Jurkat, Clone E6-1 (cell line): ENCODE measurements at places on chromosomes 12 and 14.
A peak's percentile ranks its signal among the peaks of the same experiment; 100 is the strongest.

DNA sequence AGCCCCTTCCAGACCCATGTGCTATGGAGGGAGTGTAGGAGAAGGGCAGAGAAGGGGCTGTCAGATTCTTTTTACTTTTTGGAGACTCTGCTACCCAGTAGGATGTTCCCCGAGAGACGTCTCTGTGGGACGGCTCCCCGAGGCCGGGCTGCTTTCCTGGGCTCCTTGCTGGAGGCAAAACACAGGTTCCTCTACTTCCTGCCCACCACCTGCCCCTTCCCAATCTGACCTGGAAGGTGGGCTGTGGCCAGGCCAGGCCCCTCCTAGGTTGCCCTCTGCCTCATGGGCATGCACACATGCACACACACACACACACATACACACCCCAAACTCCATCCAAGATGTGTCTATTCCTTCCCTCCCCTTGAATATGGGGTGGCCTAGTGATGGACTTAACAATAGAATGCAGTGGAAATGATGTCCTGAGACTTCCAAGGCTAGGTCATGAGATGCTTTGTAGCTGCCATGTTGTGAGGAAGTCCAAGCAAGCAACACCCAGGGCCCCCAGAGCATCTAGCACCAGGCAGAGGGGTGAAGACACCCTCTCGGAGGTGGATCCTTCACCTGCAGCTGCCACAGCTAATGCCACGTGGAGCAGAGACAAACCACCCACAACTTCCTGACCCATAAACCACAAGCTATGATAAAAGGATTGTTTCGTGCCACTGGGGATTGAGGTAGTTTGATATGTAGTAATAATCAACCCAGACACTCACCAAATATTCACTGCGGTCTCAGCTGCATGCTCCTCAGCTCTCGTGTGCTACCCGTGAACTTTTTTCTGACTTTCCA lies 1.6 kb upstream of the ASB2 start:
- DNase-seq: peak; percentile 95

- no peak for DNase-seq
Observed at GRCh38 chr14:67820428-67820971, 921 bp downstream of the RAD51B start.

DNA sequence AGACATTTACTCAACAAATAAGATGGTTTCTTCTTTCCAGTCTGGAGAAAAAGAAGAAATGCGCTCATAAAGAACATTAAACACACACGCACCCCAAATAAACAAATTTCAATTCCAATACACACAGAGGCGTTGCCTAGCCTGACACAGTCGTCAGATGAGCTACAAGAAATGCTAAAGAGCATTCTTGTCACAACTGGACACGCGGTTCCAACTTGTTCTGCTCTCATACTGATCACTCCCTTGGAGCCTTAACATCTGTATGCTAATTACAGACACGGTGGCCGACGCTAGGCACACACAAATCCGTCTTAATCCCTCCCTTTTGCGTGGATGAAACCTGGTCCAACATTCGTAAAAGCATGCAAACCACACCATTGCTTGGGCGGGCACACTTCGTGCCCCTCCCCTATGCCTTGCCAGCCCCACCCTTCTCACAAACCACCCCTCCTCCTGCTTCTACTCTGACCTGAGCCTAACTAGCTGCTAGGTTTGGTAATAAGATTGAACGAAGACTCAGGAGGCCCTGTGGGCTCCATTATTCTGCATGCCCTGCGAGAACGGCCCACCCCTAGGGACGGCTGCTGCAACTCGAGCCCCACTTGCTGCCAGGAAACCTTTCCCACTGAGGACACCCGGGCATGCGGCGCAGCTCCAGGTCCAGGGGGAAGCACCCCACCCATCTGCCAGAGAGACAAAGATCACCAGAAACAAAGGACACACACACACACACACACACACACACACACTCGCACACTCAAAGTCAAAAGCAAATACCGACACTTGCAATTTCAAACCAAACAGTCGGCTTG lies 1.2 kb downstream of the KCNK10 start:
- DNase-seq: no peak

DNA sequence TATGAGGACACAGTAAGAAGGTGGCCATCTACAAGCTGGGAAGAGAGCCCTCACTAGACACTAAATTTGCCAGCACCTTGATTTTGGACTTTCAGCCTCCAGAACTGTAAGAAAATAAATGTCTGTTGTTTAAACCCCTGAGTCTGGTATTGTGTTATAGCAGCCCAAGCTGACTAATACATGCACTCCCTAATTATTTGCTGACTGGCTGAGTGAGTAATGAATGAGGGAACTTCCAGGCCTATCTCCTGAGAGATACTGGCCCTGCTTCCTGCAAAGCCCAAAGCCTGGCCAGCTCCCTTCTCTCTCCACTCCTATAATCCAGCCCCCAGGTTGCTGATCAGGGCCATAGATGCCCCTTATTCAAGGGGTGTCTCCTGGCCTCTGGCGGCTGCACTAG lies 120.0 kb upstream of the NOS1 start:
- DNase-seq: no peak

DNA sequence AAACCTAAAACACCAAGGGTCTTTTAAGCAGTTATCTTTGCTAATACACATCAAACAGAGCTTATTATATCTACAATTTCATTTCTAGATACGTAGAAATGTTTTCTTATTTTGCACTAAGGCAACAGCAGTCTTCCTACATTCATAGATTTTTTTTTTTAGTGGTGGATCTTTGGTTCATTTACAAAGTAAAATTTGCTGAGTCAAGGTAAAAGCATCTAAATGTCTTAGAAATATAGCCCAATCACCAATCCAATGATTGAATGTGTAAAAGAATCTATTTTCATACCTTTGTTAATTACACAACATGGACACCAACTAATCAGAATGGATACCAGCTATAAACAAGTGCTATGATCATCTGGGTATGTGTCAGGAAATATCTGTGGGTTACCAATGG lies 272.2 kb upstream of the TMPO start:
- no peak for DNase-seq

DNA sequence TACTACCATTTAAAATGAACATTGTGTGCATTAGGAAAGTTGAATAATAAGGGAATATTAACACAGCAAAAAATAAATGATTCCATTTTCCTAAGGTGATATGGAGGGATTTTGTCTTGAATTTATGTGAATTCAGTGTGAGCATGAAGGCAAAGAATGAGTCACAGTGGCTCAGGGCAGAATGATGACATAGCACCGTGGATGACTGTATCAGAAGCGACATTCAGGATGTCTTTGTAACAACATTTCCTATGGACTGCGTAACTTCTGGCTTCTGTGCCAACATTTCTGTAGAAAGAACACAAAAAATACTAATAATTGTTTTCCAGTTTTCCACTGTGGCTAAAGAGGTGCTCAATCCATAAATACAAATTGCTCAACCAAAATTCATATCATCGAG lies 54.6 kb downstream of the TTC8 start:
- no peak for DNase-seq

DNA sequence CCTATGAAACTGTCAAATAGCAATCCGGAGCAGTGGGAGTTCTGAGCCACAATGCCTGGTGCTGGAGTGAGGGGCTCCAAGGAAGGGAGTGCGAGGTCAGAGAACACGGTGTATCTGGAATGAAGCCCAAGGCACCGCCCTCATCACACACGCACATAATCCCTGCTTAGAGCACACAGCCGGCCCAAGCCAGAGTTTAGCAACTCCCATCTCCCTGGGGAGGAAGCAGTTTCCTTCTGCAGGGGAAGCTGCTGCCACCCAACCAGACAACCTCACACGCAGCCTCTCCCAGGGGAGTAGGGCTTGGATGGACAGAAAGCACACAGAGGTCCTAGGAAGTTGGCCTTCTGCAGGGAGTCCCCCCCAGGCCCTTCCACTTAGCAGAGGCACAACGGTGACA lies 31.3 kb downstream of the ACTN1 start:
- no peak for DNase-seq

DNA sequence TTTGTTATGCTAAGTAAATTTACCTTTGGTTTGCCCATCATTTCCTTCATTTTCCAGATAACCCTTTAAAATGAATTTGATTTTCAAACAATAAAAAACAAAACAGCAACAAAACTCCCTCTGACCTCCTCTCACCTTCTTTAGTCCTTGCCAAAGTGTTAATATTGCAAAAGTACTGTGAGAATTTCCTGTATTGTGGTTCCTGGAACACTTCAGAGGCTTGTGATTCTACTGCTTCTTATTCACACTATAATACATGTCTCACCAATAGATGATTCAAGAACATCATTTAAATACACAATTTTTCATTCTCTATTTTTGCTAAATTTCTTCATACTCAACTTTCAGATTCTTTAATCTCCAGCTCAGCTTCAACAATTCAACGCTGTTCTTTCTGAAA lies at the start of gene KLRD1:
TSS of gene KLRD1 (plus strand) at position 241 of the 400 bp plus-strand sequence. CDS start 208 bp downstream, outside the sequence.
- DNase-seq: no peak

GRCh38 chr14:104559804-104560585 lies 19.6 kb upstream of the C14orf180 start:
- no peak for DNase-seq

- DNase-seq: no peak
Observed at GRCh38 chr12:92505254-92506231, 197.2 kb upstream of the PLEKHG7 start.

- DNase-seq: no peak
Observed at GRCh38 chr14:67187826-67188225, 1.4 kb upstream of the GARIN2 start.

DNA sequence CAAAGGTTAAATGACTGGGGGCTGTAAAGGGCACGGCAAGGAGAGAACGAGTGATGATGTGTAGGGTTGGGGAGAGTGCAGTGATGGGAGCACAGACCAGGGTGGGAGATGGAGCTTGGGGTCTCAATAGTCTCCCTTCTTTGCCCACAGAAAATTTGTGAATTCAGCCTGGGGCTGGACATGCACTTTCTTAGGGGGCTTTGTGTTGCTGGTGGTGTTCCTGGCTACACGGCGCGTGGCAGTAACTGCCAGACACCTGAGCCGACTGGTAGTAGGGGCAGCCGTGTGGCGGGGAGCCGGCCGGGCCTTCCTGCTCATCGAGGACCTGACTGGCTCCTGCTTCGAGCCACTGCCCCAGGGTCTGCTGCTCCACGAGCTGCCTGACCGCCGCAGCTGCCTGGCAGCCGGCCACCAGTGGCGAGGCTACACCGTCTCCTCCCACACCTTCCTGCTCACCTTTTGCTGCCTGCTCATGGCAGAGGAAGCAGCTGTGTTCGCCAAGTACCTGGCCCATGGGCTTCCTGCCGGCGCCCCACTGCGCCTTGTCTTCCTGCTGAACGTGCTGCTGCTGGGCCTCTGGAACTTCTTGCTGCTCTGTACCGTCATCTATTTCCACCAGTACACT lies 1.7 kb downstream of the FITM1 start:
- DNase-seq: no peak

DNA sequence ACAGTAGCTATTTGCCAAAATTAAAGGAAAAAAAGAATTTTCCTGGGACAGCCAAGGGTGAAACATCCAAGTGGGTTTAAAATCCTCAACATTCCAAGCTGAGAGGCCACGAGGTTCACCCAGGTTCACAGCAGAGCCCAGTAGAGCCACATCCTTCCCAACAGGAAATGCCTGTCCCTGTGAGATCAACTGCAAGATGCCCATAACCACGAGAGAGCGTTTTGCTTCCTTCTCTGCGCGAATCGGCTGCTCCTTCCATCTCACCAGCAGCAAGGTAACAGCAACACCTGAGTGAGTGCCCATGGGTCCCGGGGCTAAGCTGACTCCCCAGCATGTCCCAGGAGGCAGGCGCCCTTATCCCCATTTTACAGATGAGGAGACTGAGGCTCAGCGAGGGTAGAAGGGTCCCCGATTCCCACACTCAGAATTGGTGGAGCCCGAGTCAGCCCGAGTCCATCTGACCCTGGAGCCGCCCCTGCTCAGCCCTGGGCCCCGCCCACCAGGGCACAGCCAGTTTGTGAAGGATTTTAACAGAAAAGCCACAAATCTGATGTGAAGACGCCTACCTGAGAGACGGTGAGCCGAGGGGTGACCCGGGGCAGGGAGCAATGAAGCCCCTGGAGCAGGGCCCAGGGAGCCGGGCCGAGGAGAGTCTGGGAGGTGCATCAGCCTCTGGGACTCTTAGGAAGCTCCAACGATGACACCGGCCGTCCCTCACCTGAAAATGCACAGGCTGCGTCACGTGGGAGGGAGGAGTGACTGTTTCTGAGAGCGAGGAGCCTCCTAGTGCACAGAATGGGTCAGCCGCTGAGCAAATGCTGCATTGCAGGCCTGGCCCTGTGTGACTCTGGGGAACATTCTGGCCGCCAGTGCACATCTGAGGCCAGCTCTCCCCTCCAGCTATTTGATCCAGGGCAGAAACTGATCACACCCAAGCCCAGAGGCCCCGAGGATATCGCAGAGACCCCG lies 236.9 kb upstream of the SFSWAP start:
- no peak for DNase-seq

DNA sequence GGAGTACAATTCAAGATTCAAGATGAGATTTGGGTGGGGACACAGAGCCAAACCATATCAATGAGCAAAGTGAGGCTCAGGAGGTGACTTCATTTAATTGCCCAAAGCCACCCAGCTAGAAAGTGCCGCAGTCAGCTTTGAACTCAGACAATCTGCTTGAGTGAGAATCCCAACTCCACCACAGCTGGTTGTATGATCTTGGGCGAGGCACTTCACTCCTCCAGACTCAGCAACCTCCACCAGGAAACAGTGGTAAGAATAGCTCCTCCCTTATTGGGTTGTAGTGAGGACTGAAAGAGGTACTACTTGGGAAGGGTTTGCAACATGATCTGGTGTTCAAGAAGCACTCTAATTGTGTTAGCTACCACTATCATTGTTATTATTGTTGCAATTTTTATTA lies 129.2 kb upstream of the RFLNA start:
- DNase-seq: peak; percentile 60

- no peak for DNase-seq
Observed at GRCh38 chr14:55977392-55978150, 140.6 kb upstream of the PELI2 start.

DNA sequence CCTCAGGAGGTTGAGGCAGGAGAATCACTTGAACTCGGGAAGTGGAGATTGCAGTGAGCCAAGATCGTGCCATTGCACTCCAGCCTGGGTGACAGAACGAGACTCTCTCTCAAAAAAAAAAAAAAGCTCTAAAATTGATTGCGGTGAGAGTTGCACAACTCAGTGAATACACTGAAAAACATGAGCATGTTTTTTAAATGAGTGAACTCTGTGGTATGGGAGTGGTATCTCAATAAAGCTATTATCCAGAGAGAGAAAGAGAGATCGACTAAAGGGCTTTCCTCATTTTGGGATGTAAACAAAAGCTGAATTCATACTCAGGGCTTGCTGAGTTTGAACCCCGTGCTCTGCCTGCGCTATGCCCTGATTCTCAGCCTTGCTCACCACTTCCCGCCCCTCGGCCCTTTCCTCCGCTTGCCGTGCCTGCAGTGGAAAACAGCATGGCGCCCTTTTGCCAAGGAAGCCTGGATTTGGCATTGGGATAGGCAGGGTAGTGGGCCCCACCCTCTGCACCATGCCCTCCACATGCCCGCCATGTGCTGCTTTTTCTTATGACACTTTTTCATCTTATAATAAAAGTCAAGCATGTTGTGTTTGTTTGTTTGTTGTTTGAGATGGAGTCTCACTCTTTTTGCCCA lies 102.5 kb downstream of the LGMN start:
- no peak for DNase-seq

- no peak for DNase-seq
Observed at GRCh38 chr14:60647081-60647836, 2.0 kb downstream of the SIX1 start.

GRCh38 chr14:21057803-21058675 lies at the start of gene RNASE8:
Gene RNASE8 (plus strand): TSS chr14:21057822. CDS start chr14:21057893, 71 bp downstream.
- no peak for DNase-seq
